Amygdala (tissue), 56 donors: ENCODE measurements at places on chromosomes 2 and 18.

DNA sequence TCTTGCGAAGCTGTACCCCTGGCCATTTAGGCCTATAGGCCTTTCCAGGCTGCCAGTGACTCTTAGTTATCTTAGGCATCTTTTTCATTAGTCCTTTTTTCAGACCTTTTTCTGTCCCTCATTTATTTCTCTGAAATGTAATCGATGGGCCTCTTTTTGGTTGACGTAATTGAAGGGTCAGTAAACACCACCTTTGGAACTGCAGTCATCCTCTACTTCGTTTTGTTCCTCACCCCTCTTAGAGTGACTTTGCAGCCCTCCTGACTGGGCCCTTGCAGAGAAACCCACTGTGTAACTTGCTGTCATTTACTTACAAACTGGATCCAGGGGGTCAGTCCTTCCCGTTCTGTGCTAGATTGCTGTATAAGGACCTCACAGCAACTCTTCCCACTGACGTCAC, 23.2 kb downstream of the CENPO start:
- DNase-seq: no peak

DNA sequence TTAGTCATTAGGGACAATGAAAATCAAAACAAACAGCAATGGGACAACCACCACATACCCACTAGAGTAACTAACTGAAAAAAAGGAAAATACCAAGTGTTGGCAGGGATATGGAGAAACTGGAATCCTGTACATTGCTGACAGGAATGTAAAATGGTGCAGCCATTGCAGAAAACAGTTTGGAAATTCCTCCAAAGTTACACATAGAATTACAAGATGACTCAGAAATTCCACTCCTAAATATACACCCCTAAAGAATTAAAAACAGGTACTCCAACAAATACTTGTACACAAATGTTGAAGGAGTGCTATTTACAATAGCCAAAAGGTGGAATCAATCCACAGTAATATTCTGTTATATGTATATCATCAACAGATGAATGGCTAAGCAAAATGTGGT, 110.9 kb downstream of the ROCK1 start:
- no peak for DNase-seq

- no peak for DNase-seq
Measured at GRCh38 chr18:9017905-9018227, 84.6 kb upstream of the NDUFV2 start.

GRCh38 chr2:136205615-136206014, 87.7 kb upstream of the CXCR4 start:
- no peak for DNase-seq

GRCh38 chr18:55189972-55190371, 230.7 kb upstream of the CCDC68 start:
- DNase-seq: no peak

DNA sequence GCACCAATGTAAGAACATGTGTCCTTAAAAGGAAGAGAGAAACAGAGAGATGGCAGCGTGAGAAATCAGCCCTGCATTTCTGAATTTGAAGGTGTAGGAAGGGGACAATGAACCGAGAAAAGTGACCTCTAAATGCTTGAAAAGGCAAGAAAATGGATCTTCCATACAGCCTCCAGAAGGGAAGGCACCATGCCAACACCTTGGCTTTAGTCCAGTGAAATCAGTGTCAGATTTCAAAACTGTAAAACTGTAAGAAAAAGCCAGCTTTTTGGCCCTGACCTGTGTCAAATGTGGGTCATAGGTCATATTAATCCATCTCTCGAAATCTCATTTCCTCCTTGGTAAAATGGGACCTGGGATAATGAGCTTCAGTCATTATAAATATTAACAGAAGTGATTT, 762.3 kb downstream of the DCDC2C start:
- DNase-seq: no peak

DNA sequence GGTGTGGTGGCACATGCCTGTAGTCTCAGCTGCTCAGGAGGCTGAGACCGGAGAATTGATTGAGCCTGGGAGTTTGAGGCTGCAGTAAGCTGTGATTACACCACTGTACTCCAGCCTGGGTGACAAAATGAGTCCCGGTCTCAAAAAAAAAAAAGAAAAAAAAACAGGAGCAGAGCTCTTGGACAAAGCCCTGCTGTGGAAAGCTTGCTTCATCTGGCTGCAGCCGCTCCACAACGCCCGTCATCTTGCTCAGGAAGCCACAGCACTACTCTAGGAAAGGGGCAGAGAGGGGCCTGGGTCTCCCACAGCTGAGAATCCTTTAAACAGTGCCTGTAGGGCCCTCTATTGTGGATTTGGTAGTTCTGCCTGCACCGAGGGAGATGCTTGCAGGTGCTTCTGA, 11.0 kb downstream of the ATG4B start:
- DNase-seq: no peak

GRCh38 chr18:68694316-68694715, 20.6 kb downstream of the TMX3 start:
- DNase-seq: peak; percentile 6

- no peak for DNase-seq
Measured at GRCh38 chr2:109148991-109149645, 20.1 kb downstream of the SH3RF3 start.

- DNase-seq: no peak
Measured at GRCh38 chr18:11279461-11279860, 130.1 kb upstream of the PIEZO2 start.

DNA sequence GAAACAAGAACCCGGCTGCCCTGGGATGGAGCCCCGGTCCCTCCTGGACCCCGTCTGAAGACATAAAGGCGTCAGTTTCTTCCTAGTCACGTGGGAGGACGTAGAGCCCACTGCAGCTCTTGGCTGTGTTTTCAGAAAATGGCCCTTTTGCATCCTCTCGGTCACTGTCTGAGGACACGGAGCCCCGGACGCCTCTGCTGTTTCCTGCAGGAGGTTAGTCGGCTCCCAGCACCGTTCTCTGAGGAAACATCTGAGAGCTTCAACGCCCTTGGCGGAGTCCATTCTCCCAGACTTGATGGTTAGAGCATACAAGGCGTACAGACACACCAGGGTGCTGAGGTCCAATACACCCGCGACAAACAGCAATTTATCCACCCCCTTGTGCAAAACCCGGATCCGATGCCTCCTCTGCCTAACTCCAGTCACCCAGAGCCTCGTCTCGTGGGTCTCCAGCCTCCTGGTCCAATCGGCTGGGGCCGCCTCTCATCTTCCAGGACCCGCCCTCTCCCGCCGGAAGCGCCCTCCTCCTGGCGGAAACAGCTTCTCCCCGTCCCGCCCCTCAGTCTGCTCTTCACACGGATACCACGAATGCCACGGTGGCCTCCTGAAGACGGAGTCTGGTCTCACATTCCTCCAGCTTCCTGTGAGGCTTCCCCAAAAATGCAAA, 119.4 kb downstream of the TMEM18 start:
- DNase-seq: no peak

- DNase-seq: no peak
Measured at GRCh38 chr2:223668302-223668998, 66.3 kb upstream of the SCG2 start.

GRCh38 chr18:13239171-13239956, 20.8 kb downstream of the LDLRAD4 start:
- DNase-seq: no peak

GRCh38 chr2:24360050-24360962, at the start of gene ITSN2:
ITSN2 (minus strand) TSS chr2:24360536; CDS start chr2:24328082, 32,454 bp downstream.
- DNase-seq: peak; percentile 63

- DNase-seq: no peak
Measured at GRCh38 chr2:98556344-98557033, 51.8 kb downstream of the COA5 start.

DNA sequence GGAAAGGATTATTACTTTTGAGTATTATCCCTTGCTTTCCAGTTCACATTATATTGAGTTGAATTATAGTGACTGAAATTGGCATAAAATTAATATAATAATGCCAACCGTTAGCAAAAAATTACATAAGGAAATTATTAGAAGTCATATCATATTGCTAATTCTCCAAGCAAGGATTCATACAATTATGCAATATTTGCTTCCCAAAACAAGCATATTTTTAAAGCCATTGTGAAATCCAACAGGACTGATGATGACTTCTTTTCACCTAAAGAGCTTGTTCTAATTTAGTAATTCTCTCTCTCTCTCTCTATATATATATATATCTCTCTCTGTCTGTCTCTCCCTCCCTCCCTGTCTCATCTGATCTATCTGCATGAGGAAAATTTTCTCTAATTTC, 283.5 kb downstream of the DSEL start:
- DNase-seq: no peak

- DNase-seq: no peak
Measured at GRCh38 chr2:140355511-140356090, 1575.4 kb upstream of the NXPH2 start.

- DNase-seq: no peak
Measured at GRCh38 chr18:32405588-32405987, 65.1 kb downstream of the GAREM1 start.

DNA sequence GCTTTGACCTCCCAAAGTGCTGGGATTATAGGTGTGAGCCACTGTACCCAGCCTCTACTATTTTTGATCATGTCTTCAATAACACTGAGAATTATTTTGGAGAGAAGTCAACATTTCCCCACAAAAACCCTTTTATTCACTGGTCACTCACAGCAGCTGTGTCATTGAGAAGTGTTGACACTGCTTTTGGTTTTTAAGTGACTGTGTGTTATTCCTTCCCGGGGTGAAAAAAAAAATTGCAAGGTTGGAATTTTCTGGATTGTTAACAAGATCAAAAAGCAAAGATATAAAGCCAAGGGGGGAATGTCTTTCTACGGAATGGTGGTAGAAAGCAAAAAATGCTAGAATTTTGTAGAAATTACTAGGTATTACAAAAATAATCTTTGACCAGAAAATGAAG, 61.5 kb downstream of the TANC1 start:
- no peak for DNase-seq

DNA sequence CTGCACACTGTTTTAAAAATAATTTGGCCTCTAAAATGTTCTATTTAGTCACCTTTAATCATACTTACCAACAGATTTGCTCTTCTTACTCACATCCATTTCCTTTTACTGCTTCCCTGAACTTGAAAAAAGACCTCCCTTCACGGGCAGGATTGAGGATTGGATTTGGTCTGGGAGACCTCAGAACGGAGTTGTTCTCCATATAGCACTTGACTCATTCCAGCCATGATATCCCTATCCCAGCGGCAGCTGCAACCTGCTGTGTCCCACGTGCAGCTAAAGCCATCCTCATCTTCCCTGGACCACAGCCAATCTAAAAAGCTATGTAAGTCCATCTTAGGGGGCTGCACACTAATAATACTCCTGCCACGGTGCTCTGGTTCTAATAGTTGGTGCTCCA, 97.0 kb upstream of the PTPRM start:
- no peak for DNase-seq

DNA sequence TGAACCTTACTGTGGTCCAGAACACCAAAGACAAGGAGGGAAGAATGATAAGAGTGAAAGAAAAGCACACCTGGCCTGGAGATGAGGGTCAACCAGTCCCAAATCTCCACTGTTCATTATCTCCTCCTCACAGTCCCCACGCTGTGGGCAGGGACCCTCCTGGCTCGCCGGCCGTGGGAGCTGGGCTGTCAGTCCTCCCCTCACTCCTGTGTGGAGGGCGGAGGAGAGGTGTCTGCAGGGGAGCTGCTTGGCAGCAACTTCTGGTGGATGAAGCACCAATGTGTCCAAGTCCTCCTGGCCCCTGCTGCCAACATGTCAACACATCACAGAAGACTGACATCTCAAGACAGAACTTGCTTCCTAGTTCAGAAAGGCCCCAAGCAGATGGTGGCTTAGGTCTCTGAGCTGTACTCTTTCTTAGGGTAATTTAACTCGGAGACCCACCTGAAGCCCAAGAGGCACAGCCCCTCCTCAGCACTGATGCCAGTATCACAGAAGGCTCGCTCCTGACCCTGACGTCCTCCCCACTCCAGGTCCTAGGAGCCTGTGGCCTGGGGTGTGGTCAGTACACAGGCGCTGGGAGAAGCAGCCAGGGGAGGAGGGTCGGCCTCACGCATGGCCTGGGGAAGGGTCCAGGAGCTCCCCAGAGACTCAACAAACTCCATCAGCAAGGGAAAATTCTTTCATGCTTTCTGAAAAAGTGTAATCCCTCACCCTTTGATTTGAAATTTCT, 54.5 kb downstream of the PARD6G start:
- no peak for DNase-seq

DNA sequence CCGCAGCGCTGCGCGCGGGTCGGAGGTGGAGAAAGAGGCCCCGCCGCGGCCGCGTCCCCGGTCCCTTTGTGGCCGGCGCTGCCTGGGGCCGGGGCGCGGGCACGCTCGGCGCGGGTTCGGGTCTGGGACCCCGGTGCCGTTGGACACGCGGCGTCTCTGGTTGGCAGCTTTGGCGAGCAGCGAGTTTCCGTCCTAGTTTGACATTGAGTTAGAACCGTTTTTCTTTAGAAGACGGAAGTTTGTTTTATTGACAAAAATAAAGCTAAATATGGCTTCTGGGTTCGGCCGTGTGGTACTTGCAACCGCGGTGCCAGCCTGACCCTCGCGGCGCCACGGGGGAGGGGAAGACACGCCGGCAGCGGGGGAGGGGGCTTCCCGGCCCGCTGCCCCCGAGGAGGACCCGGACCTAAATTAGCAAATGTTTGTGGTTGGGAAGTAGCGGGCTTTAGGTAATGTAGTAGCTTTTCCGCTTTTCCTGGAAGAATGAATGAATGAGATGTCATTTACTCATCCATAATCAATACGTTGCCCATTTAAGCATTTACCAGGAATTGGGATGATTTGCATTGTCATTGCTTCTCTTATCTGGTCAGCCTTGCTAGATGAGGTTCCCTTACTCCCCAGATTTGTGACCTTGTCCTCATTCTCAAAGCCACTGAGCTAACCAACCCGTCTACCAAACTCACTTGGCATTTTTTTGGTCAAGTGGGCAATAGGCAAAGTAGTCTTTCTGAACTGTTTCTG, 530 bp downstream of the GALNT1 start:
- no peak for DNase-seq

DNA sequence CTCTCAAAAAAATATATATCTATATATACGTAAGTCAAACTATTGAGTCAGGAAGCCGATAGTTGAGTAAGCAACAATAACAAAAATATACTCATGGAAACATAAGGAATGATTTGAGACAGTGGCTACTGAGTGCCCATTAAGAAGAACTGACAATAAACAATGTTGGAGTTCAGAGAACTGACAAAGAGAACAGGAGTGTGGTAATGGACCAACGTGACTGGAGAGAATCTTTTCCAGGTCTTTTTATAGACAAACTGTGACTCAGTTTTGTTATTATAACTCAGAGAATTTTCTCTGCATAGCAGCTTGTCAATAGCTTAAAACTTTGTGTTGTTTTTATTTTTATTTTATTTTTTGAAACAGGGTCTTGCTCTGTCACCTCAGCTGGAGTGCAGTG, 4.6 kb upstream of the GALM start:
- DNase-seq: no peak

DNA sequence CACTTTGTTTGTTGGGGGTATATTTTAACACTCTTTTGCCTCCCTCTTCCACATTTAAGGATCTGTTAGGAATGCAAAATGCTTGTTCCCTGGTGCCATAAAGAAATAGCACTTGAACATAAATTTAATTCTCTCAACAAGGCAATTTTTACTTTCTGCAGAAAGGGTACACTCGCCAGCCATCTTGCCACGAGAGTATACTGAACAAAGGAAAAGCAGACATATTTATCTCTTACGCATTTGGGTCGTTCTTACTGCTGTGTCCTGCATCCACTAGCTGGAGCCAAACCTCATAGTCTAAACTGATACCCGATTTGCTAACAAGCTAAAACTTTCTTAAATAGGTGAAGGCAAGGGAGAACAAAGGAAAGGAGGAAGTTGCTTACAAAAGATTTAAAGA, 129.5 kb downstream of the B3GNT2 start:
- DNase-seq: no peak
